Stimulated activated CD4-positive, alpha-beta T cell treated with anti-CD3 and anti-CD28 coated beads, Interleukin-2, amount 100 ng/mL, for 24 hours (primary cell): ENCODE measurements at places on chromosomes 12 and 14.

- DNase-seq = no peak
Observed at GRCh38 chr12:104852896-104853295, 105.2 kb downstream of the SLC41A2 start.

- DNase-seq = no peak
Observed at GRCh38 chr12:132641811-132642650, 23.5 kb downstream of the P2RX2 start.

DNA sequence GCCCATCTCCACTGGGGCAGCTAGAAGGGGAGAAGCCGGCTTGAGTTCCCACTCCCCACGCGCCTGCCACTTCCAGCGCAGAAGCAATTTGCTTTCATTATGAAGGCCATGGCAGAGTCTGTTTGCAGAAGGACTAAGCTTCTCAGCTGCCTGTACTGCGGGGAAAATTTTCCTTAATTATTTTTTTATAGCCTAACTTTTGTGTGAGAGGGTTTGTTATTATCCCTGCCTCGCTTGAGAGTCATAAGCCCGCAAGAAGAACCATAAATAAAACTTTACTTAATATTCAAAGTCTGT lies 56.0 kb upstream of the DLK1 start:
- no peak for DNase-seq

- no peak for DNase-seq
Observed at GRCh38 chr14:104291123-104292000, 153.0 kb downstream of the KIF26A start.

GRCh38 chr12:60197589-60197988 lies 601.8 kb downstream of the SLC16A7 start:
- no peak for DNase-seq

DNA sequence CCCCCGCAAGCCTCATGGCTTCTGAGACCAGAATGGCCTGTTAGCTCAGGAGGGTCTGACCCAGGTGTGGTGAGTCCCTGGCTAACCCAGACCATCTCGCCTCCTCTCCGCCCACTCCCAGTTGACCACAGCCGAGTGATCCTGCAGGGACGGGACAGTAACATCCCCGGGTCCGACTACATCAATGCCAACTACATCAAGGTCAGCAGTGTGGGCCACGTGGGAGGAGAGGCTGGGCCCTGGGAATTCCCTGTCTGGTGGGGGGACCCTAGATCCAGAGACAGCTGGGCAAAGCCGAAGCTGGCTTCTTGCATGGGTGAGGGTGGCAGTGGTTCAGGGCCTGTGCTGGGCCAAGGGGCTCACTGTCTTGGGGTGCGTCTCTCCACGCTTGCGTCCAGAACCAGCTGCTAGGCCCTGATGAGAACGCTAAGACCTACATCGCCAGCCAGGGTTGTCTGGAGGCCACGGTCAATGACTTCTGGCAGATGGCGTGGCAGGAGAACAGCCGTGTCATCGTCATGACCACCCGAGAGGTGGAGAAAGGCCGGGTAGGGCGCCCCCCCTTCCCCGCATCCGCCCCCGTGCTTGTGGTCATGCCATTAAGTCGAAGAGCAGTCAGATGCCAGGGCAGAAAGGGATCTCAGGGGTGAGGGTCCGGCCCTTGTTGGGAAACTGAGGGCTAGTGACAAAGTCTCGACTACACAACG lies 5.0 kb downstream of the PTPN6 start:
- DNase-seq = no peak

DNA sequence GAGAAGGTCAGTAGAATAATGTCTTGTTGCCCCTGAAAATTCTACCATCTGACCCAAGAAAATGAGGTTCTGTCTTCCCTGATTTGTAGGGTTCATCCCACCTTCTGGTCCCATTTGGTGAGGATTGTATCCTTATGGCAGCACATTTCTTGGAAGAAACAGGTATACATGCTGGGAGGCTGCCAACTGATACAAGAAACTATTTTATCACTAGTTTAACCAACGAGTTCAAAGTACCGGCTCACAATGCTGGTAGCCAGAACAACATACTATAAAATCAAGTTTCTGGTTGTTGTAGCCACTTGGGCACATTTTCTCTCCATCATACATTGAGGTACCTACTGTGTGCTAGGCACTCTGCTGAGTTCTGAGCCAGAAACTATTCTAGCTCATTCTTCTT lies 7.1 kb upstream of the KCNH3 start:
- no peak for DNase-seq

DNA sequence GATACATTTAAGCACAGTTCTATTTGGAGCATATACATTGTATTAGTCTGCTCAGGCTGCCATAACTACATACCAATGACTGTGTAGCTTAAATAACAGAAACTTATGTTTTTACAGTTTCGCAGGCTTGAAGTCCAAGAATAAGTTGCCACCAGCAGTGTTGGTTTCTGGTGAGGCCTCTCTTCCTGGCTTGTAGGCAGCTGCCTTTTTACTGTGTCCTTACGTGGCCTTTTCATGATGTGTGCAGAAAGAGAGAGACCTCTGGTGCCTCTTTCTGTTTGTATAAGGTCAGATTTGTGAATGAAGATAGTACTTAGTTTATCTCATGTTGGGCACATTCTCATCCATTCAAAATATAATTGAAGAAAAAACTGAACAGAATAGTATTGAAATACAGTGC lies 636.6 kb downstream of the FLRT2 start:
- no peak for DNase-seq

GRCh38 chr12:119540476-119540875 lies 53.1 kb upstream of the TMEM233 start:
- DNase-seq = no peak

DNA sequence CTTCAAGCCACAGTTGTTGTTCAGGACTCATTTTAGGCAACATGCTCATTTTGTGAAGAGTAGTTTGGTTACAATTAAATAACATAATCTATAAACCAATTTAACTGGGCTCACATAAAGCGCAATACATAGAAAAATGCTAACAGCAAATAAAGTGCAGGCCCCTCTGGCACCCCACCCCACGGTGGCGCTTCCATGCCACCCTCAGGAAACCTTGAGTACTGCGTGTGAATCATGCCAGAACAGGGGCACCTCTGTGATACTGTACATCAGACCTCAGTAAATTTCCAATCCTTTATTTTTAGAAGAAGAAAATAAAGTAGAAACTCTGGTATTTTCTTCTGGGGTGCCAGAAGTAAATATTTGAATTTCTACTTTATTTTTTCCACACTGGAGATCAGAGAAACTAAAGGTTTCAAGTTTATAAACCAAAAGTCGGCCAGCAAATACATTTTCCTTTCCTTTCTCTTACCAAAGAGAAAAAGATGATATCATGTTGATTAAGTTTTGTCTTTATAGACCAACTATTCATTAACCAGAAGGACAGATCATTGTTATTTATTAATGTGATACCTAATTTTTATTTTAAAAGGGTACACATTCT lies 316.8 kb downstream of the PAWR start:
- DNase-seq = no peak

GRCh38 chr14:58870961-58871360 lies 233.2 kb downstream of the DACT1 start:
- no peak for DNase-seq

- peak; percentile 78 for DNase-seq
Observed at GRCh38 chr14:104676694-104677511, 12.5 kb upstream of the INF2 start.

DNA sequence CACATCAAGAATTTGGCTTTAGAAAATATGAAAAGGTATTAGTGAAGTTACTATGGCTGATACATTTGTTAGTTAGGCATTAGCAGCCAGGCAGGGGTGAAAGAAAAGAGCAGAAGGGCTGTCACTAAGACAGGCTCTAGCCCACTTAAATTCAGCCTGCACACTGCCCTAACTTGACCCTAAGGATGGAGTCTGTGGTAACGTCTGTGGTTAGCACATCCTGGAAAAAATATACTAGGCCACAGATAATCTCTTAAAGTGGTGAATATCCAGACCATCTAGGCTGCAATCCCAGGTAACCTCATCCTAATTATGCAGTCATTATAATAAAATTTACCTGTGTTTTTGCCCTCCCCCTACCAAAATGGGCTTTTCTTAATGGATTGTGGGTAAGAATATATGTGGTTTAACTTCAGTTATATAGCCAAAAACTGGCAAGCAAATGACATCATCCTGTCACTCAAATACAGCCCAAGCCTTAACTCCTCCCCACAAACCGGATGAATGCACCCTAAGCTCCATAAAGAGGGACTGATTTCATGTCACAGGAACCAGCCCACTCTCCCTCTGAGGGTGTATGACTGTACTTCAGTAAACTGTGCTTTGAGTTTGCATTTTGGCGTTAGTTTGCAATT lies 440.9 kb downstream of the LRFN5 start:
- DNase-seq = no peak

DNA sequence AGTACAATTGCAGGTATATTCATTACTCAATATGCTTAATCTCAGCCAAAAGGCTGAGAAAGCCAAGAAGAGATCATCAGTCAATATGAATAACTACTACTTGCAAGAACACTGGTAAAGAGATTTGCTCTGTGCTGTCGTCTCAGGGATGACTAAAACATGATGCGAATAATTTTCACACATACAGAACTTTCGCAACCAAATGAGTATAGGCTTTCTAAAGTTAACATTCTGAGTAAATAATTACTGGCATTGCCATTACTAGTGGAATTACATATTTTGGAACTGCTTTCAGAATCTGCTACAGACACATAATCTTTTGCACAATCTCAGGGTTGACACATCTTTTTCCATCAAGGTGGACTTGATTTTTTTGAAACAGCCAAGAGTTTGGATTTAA lies 24.7 kb downstream of the NCKAP1L start:
- DNase-seq = no peak
